ENCODE measurements at places on chromosomes 1 and 21. TPM values are rescaled to one million over a fixed set of nuclear protein-coding genes. Genes with fewer than 3 reads are reported as not detected.
A peak's percentile ranks its signal among the peaks of the same experiment; 100 is the strongest.

DNA sequence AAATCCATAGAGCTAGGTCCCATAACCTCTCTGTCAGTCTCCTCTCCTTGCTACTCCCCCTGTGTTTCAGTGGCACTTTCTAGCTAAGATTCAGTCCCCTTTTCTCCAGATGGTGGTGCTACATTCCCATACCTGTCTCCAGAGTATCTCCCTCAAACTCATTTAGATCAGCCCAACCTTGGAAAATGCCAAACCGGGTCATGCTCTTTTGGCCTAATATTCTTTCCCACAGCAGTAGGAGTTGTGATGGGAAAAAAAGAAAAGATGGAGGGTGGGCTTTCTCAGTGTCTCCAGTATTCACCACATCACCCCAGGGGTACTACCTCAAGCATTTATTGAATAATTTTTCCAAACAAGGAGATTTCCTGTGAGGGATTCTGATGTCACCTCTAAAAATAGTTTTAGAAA, 3.2 kb upstream of the RXFP4 start:
- DNase-seq = no peak

DNA sequence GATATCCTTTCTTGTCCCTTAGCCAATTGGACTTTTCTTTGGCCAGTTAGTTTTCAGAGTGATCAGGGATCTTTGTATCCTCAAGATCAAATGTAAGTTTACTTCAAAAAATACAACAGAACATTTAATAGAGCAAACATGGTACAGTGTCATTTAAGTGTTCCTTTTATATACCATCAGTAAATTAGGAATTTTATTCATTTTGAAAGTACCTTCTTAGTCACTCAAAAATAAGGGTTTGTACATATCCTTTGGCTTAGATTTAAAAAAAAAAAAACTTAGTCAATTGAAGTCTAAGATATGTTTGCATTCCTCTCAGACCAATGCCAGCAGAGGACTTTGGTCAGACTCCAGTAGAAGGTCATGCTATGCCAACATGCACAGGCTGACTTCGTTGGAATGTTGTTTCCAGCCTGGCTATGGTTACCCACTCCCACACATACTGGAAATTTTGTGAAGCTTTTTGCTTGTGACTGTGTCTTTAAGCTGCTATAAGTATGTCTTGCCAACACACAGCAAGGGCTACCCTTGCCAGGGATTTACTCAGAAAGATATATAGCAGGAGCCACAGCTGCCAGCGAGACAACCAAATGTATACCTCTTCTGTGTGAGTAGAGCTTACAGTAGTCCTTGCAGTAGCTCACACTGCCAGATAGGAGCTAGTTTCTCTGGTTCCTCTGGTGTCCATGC, 81.5 kb upstream of the LRIF1 start:
- DNase-seq = no peak

- no peak for DNase-seq
Measured at GRCh38 chr1:65230731-65231481, 78.4 kb upstream of the DNAJC6 start.

- no peak for DNase-seq
Measured at GRCh38 chr21:31714741-31715365, 17.1 kb downstream of the SCAF4 start.

- DNase-seq = no peak
Measured at GRCh38 chr21:14846621-14847020, 218.2 kb downstream of the NRIP1 start.

- DNase-seq = no peak
Measured at GRCh38 chr1:205298191-205298994, 23.2 kb downstream of the NUAK2 start.

- DNase-seq = no peak
Measured at GRCh38 chr1:118214866-118215265, 29.8 kb upstream of the SPAG17 start.

GRCh38 chr1:240188139-240188538, 96.5 kb downstream of the FMN2 start:
- DNase-seq = no peak

- DNase-seq = no peak
Measured at GRCh38 chr1:93692026-93692425, 10.4 kb upstream of the BCAR3 start.

DNA sequence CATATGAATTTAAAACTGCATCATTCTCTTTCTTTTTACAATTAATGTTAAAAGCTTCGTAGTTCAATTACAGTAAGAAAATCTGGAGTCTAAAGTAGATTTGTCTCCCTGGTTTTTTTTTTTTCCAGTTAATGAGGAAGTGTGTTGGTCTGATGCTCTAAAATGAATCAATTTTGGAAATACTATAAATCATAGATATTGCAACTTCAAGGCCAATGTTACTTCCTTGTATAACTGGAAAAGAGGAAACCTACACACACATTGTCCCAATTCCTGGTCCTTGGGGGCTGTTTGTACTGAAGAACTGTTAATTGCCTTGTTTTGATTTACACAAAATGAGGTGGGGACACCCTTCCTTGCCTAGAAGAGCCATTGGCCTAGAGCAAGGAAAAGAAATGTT, 107.2 kb downstream of the RGS2 start:
- no peak for DNase-seq

GRCh38 chr1:22918644-22919043, 54.0 kb downstream of the LACTBL1 start:
- no peak for DNase-seq

DNA sequence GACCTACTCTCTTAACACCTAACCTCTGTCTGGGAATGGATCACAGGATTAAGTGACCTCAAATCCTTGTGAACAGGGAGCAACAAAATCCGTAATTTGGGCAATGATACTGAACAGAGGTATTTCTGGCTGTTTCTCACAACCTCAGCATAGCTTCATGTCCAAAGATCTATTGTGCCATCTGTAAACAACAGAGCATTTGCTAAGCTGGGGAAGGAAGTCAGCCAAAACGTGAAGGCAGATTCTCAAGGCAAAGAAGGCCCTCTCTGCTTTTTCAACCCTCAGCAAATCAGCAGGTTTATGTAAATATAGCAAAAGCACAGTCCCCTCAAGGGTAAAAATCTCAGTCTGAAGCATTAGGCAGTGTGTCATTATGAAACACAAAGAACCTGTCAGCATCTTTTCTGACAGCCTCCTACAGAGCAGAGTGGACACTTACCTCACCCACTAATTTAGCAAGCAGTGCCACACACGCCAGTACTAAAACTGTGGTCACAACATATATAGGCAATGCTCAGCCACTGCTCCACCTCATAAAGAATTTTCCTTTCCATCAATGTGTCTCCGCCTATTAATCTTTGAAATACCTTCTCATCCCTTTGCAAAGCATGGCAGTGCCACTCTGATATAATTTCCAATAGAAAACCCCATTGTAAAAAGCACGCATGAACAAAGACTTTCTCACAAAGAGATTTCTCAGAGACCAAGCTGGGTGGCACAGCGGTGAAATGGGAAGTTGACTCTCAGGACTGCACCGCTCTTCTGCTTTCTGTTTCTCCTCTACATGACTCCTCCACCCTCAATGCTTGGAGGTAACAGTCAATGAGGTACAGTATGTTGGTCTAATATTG, 188.0 kb downstream of the RERE start:
- no peak for DNase-seq

- no peak for DNase-seq
Measured at GRCh38 chr1:23591460-23592208, 32.3 kb upstream of the ID3 start.

- DNase-seq = no peak
Measured at GRCh38 chr21:18759267-18759666, 355.7 kb upstream of the TMPRSS15 start.

DNA sequence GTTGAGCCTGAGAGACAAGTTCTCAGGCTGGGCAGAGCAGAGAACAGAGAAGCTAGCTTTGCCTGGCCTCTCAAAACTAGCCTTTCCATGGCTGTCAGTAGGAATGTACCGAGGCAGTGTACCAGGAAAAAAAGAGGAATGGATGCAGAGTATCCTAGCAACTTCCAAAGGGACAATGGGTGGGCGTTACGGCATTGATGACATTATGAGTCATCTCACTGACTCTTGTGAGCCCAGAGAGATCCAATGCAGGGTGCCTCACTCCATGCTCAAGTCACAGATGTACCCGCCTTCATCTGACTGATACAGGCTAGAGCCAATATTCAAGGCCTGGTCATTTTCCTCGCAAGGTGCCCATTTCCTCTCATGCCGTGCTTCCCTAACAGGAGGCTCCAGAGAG, 51.4 kb upstream of the C8B start:
- no peak for DNase-seq

GRCh38 chr1:207079706-207080241, 8.9 kb upstream of the C4BPB start:
- DNase-seq = no peak

DNA sequence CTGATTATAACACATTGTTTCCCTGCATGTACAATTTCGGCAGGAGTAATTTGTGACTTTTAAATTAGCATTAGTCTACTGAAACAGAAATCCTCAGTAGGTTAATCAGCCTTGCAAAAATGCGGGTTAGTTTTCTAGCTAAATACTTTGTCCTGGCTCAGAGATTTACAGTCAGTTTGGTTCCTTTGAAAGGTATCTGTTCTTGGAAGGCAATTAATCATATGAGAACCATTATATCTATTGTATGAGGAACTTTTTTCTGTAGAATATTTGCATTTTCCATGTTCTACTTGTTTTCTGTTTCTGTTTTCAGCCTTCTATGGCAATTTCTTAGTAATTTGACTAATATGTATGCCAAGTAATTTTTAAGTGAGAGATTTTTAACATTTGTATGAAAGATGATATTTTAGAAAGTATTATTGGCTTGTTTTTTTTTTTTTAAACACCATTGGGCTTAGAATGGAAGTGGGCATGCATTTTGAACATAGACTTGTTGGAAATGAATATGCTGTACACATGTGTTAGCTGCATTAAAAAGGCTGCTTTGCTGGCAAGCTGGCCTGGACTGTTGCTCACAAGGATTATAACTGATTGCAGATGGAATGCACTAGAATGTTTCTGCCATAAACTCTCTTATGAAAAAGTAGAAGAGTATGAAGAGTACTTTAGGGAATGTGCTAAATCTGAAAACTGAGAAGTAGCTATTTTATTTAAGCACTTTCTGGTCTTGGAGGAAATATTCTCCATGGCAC, 26.2 kb downstream of the KIF1B start:
- DNase-seq = no peak

- DNase-seq = no peak
Measured at GRCh38 chr1:245614476-245614875, 459.7 kb downstream of the KIF26B start.

- peak; percentile 74 for DNase-seq
Measured at GRCh38 chr1:38138498-38139233, 92.1 kb upstream of the POU3F1 start.

- peak; percentile 86 for DNase-seq
Measured at GRCh38 chr1:32351399-32352238, 10.7 kb downstream of the FAM229A start.

DNA sequence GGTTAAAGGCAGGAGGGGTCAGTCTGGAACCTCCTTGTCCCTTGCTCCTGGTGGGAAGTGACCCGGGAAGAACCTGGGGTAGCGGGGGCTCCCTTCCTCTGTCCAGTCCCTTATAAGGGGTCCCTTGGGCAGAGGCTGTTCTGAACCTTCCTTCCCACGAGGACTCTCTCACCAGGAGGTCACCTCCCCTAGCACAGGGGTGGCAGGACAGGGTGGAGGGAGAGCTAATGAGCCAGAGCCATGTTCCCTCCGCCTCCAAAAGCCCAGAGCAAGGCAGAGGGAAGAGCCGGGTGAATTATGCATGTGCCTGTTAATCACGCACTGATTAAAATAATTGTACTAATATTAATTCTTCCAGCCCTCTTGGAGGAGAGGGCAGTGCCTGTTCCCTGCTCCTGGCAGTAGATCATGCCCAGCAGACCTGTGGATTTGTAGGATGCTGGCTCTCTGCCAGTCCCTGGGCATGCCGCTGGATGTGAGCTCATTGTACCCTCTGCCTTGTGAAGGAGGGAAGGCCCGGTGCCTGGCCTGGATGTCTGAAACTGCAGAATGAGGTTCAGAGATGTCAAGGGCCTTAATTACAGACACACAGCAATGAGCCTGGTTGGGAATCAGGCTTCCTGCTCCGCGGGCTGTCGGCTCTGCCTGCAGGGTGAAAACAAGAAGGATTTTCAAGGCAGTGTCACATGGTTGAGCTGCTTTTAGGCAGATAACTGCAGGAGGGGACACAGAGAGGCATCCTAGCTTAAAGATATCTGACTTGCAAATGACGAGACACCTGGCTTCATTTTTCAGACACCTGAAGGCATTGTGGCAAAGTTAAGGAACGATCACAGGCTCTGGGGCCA, 68.2 kb downstream of the IGSF21 start:
- no peak for DNase-seq

GRCh38 chr21:45161038-45161945, 86.9 kb downstream of the ADARB1 start:
- DNase-seq = no peak

DNA sequence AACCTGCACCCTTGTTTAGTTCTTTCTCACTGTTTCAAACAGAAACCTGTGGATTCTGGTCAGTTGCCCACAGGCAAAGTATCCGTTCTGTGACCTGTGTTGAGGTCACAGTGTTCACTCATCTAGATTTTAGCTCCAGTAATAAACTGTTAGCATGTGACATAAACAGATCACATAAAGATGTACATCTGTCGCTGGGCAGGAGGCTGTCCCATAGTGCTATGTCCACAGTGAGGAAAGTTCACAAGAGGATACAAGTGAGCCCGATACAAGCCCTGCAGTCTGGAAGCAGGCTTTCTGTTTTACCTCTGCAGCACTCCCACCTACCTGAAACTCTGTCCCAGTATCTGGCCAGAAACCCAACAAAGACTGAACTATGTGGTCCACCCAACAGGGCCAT, 28.4 kb downstream of the LMX1A start:
- DNase-seq = no peak

- no peak for DNase-seq
Measured at GRCh38 chr1:207040181-207040533, 7.6 kb upstream of the C1orf116 start.

DNA sequence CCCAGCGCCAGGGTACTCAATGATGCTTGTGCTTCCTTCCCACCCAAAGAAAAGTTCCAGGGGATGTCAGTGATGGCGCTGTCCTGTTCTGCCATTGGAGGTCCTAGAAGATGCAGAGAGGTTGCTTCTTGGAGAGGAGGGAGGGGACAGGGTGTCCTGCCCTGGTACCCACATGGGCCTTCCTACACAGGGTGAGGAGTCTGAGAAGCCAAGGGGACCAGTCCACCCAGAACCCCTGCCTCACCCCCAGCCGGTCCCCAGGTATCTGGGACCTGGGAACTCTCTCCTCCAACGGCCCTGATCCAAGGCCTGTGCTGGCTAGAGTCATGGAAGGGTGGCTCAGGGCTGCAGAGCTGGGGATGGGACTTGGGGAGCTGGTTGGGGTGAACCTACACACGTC, 259.4 kb downstream of the KCNJ6 start:
- no peak for DNase-seq

- no peak for DNase-seq
Measured at GRCh38 chr21:42010507-42011495, 641 bp upstream of the ZBTB21 start.

GPR37L1 gene
- total RNA-seq = 58.1 TPM

PRAMEF8 gene
- not detected for total RNA-seq

ADAMTSL4 gene
- 3.2 TPM for total RNA-seq

AIRE gene
- 2.7 TPM for total RNA-seq

DDAH1 gene
- 124 TPM for total RNA-seq

GJA4 gene
- 5.2 TPM for total RNA-seq

AGMAT gene
- 2.3 TPM for total RNA-seq

TNFRSF4 gene
- not detected for total RNA-seq

GIPC2 gene
- 0.92 TPM for total RNA-seq

SPATA6 gene
- total RNA-seq = 20.8 TPM
